ENCODE measurements at places on chromosomes 3 and 15. TPM values are rescaled to one million over a fixed set of nuclear protein-coding genes. Genes with fewer than 3 reads are reported as not detected.
A peak's percentile ranks its signal among the peaks of the same experiment; 100 is the strongest.

The STXBP5L gene
- total RNA-seq = 0.10 TPM

The GOLGA6L7 gene
- total RNA-seq = not detected

The CCNB2 gene
- 0.84 TPM for total RNA-seq

The KBTBD13 gene
- 7.7 TPM for total RNA-seq

DNA sequence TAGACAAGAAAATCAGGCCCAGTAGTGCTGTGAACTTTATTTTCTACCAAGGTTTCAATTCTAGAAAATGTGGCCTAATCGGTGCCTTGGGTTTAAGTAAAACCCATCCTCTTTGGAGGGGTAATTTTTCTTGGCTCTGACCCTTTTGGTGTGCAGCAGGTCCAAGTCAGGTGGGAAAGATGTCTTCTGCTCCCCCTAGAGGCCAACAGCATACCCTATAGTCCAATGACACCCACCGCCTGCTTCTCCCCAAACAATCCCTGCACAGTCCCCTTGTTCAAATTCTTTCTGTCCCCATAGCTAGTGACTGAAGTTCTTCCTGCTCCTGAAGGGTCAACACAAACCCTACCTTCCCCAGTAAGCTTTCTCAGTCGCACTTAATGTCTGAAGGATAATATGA lies 261.8 kb upstream of the GOLGA6L4 start:
- no peak for DNase-seq

DNA sequence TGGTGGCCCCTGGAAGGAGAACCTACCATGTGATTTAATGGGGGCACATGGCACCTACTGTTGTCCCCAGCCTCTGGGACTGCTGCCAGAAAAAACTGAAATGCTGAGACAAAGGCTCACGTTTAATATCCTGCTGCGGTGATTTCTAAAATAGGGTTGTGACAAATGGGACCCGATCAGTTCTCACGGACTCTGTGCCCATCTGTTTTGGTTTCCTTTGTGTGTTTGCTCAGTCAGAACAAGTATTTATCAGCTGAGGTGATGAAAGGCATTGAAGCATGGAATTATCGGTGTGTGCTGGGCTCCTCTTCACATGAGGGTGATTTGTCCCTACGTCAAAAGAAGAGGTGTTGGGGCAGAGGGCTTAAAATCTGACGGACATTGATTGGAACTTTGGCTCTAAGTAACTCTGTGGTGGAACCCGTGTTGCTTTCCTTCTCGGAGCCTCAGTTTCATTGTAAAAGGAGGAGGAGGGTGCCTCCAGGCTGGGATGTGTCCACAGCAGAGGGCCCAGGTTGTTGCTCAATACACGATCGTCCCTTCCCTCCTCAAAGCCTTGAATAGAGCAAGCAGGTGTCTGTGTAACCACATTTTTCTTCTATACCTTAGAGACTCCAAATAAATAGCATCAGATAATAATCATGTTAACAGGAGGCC lies 283.3 kb upstream of the RGMA start:
- DNase-seq = no peak

GRCh38 chr15:57922776-57923175 lies 142.7 kb downstream of the ALDH1A2 start:
- DNase-seq = peak; percentile 77

GRCh38 chr3:191686626-191687025 lies 225.7 kb downstream of the PYDC2 start:
- no peak for DNase-seq

GRCh38 chr3:66052721-66053549 lies 14.2 kb upstream of the MAGI1 start:
- DNase-seq = no peak

- no peak for DNase-seq
Observed at GRCh38 chr15:94019062-94019461, 212.3 kb upstream of the MCTP2 start.

DNA sequence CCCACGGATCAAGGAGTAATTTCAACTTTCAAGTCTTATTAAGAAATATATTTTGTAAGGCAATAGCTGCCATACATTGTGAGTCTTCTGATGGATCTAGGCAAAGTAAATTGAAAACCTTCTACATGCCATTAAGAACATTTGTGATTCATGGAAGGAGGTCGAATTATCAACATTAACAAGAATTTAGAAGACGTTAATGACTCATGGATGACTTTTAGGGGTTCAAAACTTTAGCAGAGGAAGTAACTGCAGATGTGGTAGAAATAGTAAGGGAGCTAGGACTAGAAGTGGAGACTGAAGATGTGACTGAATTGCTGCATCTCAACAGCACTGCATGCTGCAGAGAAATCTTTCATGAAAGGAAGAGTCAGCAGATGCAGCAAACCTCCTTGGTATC lies 48.1 kb upstream of the DCUN1D1 start:
- no peak for DNase-seq

GRCh38 chr3:57856675-57857074 lies 100.6 kb downstream of the SLMAP start:
- DNase-seq = no peak

All from heart left ventricle (tissue), 16 donors.